ENCODE measurements at places on chromosomes 2 and 18. TPM values are rescaled to one million over a fixed set of nuclear protein-coding genes. Genes with fewer than 3 reads are reported as not detected.

Gene GNLY
- total RNA-seq: 8.4 TPM

Gene RMND5A
- total RNA-seq: 43.6 TPM

Gene NAB1
- total RNA-seq: 95.7 TPM

DNA sequence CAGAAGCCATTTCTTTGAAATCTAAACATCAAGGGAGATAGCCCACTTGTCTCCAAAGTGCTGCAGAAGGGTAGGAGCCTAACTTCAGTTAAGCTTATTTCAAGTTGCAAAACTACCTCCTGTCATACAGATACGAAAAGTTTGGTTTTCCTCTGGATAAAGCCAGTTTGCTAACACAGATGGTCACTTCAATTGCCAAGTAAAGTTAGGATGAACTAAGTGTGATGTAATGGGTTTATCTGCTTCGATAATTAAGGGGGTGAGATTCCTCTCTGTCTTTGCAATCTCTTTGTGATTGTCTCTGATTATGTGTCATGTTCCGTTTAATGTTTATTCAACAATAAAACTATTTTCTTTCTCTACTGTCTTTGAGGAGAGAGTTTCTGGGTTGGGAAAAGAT lies 156.4 kb downstream of the SLC39A10 start:
- DNase-seq: no peak

DNA sequence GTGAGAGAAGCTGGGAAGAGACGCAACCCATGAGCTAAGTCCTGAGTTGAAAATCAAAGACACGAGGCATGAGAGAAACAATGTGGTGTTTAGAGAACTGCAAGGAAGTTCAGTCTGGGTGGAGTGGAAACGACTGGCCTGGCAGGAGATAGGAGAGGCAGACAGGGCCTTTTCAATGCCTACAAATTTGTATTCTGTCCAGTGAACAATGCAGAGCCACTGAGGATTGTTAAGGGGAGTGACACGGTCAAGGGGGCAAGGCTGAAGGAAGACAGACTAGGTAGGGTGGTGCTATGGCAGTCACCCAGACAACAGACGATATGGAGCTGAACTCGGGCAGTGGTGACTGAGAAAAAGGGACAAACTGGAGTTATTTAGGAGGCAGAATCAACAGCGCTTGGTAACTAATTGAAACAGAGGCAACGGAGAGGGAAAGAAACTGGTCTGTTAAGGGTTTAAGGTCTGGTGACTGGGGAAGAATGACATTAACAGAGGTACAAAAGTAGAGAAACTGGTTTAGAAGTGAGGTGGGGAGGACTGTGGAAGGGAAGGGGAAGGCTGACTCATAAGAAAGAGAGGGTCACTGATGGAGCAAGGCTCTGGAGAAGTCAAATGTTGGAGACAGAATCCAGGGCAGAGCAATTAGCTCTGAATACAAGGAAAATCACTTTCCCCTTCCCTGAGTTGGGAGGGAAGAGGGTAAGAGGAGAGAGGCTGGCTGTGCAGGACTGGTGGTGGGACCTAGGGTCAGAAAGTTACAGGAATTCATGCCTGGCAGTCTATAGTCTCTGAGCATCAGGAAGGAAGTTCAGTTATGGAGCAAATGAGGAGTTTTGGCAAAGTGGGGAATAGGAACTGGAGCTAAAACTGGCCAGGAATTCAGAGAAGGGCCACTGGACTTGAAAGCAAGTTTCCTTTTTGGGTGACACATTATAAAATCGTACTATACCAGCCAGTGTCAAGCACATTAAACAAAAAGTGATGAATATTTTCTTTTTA lies 63.4 kb upstream of the CHRNA1 start:
- DNase-seq: no peak

Data from sciatic nerve (tissue), 2 donors.